AG04450 (cell line): ENCODE measurements at places on chromosomes 5 and 9.

- no peak for DNase-seq
Measured at GRCh38 chr9:116592970-116593369, 94.1 kb upstream of the TRIM32 start.

GRCh38 chr5:68315679-68316271 is 100.2 kb downstream of the PIK3R1 start:
- no peak for DNase-seq

- no peak for DNase-seq
Measured at GRCh38 chr5:116423141-116423540, 151.5 kb downstream of the SEMA6A start.

DNA sequence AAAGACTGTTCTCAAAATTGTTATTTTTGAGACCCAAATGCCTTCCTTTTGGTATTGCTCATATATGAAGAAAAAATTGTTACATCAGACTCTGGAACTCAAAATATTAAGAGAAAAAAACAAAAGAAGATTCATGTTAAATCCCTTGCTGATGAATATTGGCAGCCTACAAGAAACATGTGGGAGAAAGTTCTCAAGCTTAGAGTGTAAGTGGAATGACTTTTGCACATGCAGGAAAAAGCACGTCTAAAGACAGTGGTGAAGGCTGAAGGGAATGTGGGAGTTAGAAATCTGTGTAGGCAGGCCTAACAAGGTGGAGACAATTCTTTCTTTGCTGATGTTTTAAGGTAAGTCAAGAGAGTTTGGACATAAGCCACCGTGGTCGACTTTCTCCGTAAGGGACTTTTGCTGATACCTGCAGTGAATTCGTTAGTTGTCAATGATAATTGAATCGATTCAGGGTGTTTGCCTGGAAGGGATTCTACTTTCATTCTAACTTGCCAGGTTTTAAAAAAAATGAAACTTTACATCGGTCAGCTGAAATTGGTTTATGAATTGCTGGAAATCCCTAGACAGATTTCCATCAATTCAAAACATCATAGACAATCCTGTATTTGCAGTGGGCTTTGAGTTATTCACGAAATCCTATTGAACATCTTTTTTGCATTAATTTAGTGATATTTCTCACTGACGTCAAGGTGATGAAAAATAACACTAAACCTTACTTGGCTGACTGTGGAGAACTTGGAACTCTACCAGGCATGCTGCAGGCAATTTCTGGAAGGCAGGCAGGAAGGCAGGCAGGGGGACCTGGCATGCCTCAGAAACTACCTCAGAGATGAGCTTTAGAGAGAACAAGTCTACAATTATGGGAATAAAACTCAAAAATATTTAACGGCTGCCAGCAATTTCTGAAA is 359.1 kb upstream of the ADAMTSL1 start:
- DNase-seq: no peak
